SK-N-SH (cell line): ENCODE measurements at places on chromosomes 6 and 20.

DNA sequence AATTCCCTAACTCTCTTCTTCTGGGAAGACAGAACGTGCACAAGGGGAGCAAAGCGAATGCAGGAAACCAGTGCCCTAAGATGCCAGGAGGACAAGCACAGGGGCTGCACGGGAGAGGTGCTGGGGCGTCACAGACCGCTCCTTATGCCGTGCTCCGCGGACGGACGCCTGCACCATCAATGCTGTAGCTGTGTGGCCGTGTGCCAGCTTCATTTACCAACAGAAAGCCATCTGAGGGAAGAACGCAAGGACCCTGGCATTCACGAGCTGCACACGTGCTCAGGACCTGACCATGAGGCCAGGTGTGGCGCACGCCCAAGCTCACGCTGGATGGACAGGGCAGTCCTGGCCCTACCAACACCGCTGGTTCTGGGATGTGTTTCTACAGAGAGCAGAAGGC lies 35.4 kb downstream of the WDR27 start:
- DNase-seq: no peak

DNA sequence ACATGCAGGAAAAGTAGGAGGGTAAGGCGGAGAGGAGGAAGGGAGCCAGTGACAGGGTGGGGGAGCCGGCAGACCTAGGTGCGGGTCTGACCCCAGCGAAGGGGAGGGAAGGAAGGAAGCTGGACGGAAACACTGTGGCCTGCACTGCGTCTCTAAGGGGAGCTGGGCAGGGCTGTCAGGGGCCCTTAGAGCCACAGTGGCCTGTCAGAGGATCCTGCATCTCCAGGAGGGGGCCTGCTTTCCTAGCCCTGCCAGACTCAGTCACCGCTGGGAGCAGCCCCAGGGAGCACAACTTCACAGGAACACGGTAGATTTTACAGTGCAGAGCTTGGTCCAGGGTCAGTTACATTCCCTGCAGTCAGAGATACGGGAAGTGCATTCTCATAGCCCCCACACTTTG lies 118.2 kb downstream of the PACRG start:
- no peak for DNase-seq

GRCh38 chr6:41713159-41713649 lies 22.2 kb downstream of the TFEB start:
- DNase-seq: no peak

DNA sequence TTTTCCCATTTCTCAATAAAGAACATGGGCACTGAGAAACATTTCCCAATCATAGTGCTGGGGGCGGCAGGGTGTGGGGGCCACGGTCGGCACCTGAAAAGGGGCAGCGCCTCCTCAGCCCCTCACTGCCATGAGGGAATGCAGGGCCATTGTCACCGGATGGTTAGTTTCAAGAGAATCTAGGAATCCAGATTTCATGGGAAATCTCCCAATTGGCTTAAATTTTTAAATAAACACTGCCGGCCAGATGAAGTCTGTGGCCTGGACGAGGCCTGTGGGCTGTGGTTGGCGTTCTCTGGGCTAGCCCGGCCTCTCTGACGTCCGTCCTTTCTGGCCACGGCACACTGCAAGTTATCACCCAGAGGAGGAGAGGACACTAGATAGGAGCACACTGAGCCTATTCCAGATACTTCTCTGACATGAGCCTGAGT lies 25.6 kb downstream of the MANBAL start:
- DNase-seq: peak; percentile 81

GRCh38 chr20:19944772-19945459 lies 72.2 kb upstream of the NAA20 start:
- no peak for DNase-seq

GRCh38 chr6:133886104-133886775 lies 2.7 kb upstream of the TCF21 start:
- DNase-seq: no peak
